ENCODE measurements at places on chromosomes 16 and 17.

DNA sequence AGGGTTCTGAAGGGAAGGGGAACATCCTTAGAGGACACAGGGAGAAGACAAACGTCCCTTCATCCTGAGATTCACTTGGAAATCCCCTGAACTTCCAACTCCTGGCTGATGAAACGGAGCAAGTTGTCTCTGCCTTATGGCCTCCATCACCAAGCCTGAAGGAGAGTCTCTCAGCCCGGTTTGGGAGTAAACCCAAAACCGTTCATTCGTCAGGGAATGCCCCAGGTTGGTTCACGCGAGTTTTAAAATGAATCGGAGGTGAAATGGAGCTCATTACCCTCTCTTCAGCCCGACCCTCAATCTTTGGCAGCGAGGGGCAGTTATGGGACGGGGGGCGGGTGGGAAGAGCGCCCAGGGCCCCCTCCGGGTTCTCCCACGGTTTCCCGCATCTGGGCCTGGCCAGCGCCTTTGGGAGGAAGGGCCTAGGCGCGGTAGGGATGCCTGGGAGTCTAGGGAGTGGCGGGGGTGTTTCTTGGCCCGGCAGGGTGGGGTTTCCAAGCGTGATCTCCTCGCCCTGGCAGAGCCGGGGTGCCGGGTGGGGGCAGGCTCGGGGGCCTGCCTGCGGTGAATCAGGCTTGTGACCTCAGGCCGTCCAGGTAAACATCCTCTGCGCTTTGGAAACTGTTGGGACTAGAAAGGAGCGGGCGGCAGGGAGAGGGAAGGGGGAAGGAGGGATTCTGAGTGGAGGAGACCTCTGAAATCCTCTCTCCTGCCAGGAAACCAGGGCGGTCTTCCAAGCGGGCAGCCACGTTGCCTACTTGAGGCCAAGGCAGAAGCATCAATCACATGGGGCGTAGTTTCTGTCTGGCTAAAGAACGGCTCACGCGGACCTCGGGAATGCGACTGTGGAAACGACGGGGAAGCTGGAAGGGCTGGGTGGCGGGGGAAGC, 24.1 kb upstream of the HOXB13 start:
- no peak for DNase-seq

DNA sequence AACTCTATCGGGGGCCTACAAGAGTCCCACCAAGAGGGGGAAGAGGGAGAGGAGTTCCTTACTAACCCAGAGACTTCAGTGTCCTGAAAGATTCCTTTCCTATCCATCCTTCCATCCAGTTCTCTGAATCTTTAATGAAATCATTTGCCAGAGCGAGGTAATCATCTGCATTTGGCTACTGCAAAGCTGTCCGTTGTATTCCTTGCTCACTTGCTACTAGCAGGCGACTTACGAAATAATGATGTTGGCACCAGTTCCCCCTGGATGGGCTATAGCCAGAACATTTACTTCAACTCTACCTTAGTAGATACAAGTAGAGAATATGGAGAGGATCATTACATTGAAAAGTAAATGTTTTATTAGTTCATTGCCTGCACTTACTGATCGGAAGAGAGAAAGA, 70.0 kb downstream of the CDK12 start:
- DNase-seq, result no peak

- no peak for DNase-seq
Measured at GRCh38 chr16:278863-279366, 1.5 kb upstream of the ARHGDIG start.

GRCh38 chr17:66383333-66383732, 80.9 kb downstream of the PRKCA start:
- DNase-seq, result no peak

DNA sequence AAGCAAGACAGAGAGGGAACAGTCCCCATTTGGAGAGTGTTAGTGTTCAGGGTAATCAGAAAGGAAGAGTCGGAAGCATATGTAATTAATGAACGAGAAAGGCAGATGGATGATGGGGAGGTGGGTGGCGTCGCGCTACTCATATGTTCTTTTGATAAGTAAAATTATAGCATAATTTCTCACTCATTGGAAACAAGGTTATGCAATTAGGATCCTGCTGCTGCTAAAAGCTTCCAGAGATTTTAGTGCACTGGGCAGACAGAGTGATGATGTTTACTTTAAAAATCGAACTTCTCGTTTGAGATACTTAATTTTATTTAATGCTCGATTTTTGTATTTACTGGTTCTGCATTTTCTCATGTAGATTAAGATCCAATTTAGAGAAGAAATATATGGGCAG, 96.2 kb downstream of the PRKCA start:
- DNase-seq, result no peak

DNA sequence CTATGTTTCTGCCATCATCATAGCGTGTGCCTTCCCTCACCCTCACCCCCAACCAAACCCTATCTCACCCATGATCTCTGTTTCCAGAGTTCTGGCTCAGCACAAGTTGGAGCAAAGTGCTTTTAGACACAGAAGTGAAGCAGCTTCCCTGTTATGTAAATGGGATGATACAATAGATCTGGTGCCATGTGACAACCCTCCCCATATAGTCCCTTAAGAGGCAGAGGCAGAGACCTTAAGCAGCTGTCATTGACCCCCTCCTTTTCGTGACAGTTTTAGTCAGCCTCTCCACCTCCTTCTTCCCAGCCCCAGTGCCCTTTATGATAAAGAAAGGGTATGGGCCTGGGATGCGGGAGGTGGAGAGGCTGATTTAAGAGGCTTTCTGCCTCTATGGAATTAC, 40.3 kb upstream of the MED13 start:
- DNase-seq, result no peak

GRCh38 chr16:72317446-72317845, 145.5 kb upstream of the PMFBP1 start:
- no peak for DNase-seq

- DNase-seq, result no peak
Measured at GRCh38 chr17:63498626-63499195, 21.9 kb downstream of the ACE start.

GRCh38 chr17:47682138-47682537, 11.8 kb upstream of the TBKBP1 start:
- no peak for DNase-seq

GRCh38 chr17:68734187-68734900, 133.2 kb upstream of the FAM20A start:
- no peak for DNase-seq

- no peak for DNase-seq
Measured at GRCh38 chr17:2070241-2071023, 15.5 kb downstream of the HIC1 start.

DNA sequence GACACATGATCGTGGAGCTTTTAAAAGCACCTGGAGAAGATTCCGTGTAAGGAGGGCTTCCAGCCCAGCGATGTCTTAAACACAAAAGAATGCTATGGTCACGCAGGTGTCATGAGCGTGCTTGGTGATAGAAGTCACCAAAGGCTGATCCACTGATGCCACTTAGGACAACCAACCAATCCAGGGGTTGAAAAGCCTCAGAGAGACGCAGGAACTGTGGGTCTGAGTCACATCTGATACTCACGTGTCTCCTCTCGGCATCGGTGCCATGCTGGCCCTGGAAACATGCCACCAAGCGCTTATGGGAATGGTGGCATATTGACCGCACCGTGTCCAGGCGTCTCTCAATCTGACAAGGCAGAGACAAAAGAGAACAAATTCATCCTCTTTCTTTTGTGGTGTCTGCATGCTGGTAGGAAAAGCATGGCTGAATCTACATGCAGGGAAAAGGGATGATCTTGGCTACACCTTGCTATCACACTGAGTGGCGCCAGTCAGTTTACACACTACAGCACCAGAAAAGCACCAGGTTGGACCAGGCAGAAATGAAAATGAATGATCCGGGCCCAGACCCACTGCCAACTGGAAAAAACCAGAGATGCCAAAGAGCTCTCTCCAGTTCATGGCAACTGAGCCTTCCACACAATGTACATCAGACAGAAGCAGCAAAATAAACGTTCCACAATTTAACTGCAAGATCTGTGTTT, 38.0 kb downstream of the ARHGAP17 start:
- no peak for DNase-seq

DNA sequence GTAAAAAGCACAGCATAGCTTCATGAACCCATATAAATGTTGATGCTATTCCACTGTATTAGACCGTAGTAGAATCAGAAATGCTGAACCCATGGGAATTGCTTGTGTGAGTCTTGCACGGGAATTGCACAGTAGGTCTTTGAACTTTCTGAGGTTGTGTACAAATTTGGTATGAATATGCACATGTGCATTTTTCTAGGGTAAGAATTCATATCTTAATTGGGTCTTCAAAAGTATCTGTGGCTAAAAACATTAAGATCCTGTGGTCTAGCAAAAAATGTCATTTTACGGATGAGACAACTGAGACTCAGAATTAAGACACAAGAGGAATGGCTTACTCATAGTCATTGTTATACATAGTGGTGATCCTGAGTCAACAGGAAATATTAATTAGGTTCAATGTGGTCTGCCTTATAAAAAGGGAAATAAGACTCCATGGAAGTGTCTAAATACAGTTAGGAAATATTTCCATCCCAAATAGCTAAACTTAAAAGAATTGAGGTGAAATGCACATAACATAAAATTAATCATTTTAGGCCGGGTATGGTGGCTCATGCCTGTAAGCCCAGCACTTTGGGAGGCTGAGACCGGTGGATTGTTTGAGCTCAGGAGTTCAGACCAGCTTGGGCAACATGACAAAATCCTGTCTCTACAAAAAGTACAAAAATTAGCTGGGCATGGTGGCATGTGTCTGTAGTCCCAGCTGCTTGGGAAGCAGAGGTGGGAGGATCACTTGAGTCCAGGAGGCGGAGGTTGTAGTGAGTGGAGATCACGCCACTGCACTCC, 22.8 kb downstream of the TAOK1 start:
- no peak for DNase-seq

- DNase-seq, result no peak
Measured at GRCh38 chr17:4766201-4766600, 5.5 kb upstream of the TM4SF5 start.

DNA sequence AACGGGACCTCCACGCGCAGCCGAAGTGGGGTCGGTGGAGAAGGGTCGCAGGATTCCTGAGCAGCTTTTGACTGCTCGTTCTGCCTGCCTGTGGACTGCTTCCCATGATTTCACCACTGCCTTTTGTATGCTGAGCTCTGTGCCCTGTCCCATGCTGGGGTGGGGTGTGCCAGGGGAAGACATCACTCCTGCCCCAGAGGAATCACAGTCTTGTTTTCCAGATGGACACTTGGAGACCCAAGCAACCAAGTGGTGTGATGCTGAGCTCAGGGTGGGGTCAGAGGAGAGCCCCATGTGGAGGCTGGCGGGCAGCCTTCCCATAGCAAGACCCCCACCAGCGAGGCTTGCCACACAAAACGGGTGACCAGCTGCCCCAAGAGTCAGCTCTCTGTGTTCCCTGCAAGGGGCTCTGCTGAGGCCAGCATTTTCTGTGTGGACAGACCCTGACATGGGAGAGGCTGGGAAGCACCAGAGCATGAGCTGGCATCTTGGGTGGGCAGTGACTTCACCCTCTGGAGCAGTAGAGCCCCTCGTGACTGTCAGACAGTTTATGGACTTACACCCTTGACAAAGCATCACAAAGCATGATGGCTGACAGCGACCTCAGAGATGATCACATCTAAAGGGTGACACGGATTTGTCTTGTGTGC, 111.9 kb downstream of the GNAO1 start:
- DNase-seq, result no peak

DNA sequence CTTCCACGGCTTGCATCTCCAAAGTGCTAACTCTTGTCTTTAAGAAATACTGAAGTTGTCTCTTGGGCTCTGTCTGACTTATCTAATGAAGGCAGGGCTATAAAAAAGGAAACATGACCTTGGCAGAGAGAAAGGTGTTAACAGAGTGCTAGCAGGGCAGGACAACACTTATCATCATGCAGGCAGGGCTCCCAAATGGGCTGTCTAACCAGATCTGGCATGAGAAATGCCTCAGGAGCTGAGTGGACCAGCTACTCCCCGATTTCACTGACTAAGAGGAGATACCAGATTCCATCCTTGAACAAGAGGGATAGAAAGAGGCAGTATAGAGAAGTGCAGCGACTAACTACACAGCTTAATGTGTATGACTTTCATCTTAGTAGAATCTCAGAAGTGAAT, 32.6 kb downstream of the PMP22 start:
- DNase-seq, result no peak

- DNase-seq, result no peak
Measured at GRCh38 chr16:66486773-66487579, 59.9 kb downstream of the BEAN1 start.

- DNase-seq, result no peak
Measured at GRCh38 chr16:81723098-81723723, 55.9 kb upstream of the PLCG2 start.

GRCh38 chr17:73773702-73774101, 129.5 kb upstream of the SDK2 start:
- DNase-seq, result no peak

DNA sequence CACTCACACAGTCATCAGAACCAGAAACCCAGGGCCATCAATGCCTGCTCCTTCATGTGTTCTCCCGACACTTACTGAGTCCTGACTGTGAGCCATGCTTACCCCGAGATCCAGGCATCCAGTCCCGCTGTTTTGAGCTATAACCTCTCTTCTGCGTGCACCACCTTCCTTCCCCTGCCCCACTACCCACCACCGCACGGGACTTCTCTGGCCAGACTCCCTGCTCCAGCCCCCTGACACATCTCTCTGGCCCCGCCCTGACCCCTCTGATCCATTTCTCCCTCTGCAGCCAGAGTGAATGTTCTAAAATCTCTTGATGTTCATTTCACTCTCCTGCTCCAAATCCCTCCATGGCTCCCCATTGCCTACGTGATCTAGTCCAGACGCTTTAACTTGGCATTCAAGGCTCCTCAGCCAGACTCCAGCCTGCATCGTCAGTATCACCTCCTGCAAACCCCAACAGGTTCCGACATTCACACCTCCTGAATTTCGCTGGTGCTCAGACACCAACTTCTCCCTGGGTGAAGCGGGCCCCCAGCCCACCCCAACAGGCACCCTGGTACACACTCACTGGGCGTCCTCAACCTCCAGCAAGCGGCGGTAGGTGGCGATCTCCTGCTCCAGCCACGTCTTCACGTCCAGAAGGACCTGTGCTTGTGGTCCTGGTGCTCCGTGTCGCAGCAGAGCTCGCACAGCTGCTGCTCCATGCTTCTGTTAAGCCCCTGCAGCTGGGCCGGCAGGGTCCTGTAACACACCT, 3.1 kb upstream of the KRT17 start:
- DNase-seq, result no peak

GRCh38 chr16:47687694-47688093, 226.6 kb downstream of the PHKB start:
- no peak for DNase-seq

- no peak for DNase-seq
Measured at GRCh38 chr17:71107136-71107535, 937.8 kb downstream of the KCNJ2 start.
